Hepatocyte (in vitro differentiated cells): ENCODE measurements at places on chromosomes 12 and 14. TPM values are rescaled to one million over a fixed set of nuclear protein-coding genes. Genes with fewer than 3 reads are reported as not detected.

- H3K36me3 ChIP-seq = no peaks in the 10 kb centered on the region
- DNase-seq = peak; percentile 35
- peaks cover 17% of the 10 kb centered on the region for H3K4me1 ChIP-seq
- H3K27me3 ChIP-seq = no peaks in the 10 kb centered on the region
- no peak overlapping the region for H3K4me3 ChIP-seq
Observed at GRCh38 chr12:94795520-94795919, 145.2 kb upstream of the TMCC3 start.

GRCh38 chr12:104784592-104784991, 173.5 kb downstream of the SLC41A2 start:
- H3K27ac ChIP-seq = no peak overlapping the region
- H3K4me1 ChIP-seq = no peaks in the 10 kb centered on the region
- no peaks in the 10 kb centered on the region for H3K27me3 ChIP-seq

DNA sequence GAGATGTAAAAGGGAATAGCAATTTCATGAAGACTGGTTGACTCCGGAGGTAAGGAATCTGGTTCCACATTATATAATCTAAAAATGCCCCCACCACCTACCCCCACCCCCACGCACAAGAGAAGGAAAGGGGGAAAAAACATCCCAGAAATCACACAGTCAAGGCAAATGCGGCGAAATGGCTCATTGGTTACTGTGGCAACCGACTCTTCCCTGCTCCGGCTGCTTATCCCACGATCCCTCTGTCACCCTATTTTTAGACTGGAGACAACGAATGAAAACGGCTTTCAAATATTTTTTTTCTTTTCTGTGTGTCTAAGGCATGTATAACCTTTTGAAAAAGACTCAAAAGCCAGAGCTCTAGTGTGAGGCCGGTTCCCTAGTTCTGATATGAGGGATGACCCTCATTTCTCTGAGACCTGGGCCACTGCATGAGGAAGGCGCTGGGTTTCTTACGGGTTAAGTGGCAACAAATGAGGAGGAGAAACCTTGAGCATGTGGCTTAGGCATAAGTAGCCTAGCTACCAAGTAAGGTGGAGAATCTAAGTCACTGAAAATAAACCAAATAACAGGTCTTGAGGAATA, 148.3 kb upstream of the GRIN2B start:
- no peak overlapping the region for H3K4me3 ChIP-seq
- no peaks in the 10 kb centered on the region for H3K4me1 ChIP-seq
- H3K27ac ChIP-seq = no peak overlapping the region

DNA sequence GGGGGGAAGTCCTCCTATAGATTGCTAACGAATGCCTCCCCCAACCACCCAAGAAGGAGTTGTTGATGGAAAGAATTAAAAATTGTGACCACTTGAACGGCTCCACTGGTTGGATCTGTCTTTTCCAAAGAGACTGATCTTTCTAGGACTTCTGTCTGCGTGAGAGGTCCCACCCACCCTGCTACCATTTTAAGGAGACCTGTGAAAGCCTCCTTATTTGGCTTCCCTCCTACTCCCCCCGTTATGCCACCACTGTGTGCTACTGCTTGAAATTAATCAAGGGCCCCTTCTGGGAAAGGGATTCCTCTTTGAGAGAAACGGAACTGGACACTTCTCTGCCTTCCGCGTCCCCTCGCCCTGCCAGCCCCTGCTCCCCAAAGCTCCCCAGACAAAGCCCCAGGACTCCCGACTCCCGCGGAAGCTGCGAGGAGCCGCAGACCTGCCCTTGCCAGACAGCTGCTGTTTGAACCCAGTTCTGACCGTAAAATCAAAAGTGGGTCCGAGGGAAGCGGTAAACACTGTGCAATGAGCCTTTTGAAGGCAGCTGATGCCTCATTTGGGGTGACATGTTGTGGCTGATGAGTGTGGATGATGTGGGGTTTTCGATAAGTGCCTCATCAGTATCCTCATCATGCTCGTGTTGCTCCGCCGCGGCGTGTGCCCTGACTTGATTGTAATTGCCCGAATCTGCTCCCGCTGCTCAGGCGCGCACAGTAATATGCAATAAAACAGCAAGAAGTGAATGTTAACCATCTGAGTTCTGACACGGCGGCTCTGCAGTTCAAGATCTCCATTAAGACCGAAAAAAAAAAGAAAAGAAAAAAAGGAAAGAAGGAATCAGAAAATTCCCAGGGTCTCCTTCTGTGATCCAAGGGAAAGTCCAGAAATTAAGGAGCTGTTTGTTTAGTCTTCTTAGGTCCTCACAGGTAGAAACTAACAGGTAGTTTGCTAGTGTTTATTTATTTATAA, 48.2 kb downstream of the MBIP start:
- DNase-seq = no peak
- no peak overlapping the region for H3K4me3 ChIP-seq
- no peaks in the 10 kb centered on the region for H3K4me1 ChIP-seq
- peaks cover 3% of the 10 kb centered on the region for H3K27me3 ChIP-seq
- H3K36me3 ChIP-seq = no peaks in the 10 kb centered on the region

- no peak overlapping the region for H3K27ac ChIP-seq
- peaks cover 10% of the 10 kb centered on the region for H3K4me1 ChIP-seq
- no peaks in the 10 kb centered on the region for H3K27me3 ChIP-seq
- H3K4me3 ChIP-seq = no peak overlapping the region
- H3K36me3 ChIP-seq = no peaks in the 10 kb centered on the region
Observed at GRCh38 chr14:100302616-100303015, 3.6 kb downstream of the SLC25A29 start.

DNA sequence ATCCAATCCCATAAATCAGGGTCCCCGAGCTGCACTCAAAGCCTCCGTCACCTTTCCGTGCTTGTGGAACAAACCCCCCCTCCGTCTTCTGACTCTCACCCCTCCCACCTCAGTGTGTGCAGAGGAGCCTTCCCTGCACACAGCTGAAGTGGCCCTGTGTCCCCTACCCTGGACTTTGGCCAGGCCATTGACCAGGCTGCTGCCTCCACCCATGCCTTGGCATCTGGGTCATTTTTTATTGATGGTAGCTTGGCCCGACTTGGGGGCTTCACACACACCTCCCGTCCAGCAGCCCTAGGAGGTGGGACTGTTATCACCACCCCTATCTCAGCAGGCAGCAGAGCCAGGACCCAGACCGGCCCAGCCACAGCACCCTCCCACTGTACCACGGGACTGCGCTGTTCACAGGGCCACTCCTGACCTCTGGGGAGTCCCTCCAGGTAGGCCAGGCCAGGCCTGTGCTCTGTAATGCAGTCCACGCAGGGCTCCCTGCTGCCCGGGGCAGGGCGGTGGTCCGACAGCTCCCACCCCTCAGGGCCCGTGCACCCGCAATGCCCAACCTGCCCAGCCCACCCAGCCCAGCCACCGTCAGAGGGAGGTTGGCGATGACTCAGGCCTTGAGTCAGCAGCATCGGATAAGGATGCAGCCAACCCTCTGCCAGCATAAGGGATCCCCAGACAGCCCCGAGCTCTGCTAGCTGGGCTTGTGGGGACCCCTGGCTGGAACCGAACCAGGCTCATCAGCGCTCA, 9.2 kb upstream of the INF2 start:
- H3K27me3 ChIP-seq = no peaks in the 10 kb centered on the region
- peak; percentile 80 for DNase-seq
- H3K27ac ChIP-seq = peak overlapping the region; percentile 95
- no peak overlapping the region for H3K4me3 ChIP-seq

DNA sequence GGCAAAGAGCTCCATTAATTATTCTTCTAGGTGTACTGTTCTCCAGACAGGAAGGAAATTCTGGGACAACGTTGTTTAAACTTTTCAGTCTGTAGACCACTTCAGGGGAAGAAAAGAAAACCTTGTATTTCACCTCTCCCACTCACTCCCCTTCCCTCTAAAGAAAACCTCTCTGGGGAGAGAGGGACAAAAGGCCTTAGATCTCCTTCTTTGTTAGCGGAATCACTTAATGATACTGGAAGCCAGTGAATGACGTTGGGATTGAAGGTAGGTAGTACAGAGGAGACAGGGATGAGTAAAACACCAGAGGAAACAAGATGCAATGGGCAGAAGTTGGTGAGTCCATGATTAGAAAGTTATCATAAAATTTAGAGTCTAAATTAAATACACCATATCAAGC, 38.7 kb upstream of the SGPP1 start:
- no peaks in the 10 kb centered on the region for H3K27me3 ChIP-seq
- H3K4me1 ChIP-seq = no peaks in the 10 kb centered on the region
- no peaks in the 10 kb centered on the region for H3K36me3 ChIP-seq
- DNase-seq = no peak
- H3K4me3 ChIP-seq = no peak overlapping the region

GRCh38 chr14:75147423-75148071, 20.7 kb upstream of the NEK9 start:
- H3K27me3 ChIP-seq = no peaks in the 10 kb centered on the region
- H3K36me3 ChIP-seq = no peaks in the 10 kb centered on the region
- peak; percentile 83 for DNase-seq

- DNase-seq = no peak
- H3K4me3 ChIP-seq = no peak overlapping the region
- peak overlapping the region; percentile 2 for H3K27ac ChIP-seq
- H3K27me3 ChIP-seq = no peaks in the 10 kb centered on the region
- peaks cover under 1% of the 10 kb centered on the region for H3K4me1 ChIP-seq
Observed at GRCh38 chr14:73143003-73143402, 6.7 kb downstream of the PSEN1 start.

DNA sequence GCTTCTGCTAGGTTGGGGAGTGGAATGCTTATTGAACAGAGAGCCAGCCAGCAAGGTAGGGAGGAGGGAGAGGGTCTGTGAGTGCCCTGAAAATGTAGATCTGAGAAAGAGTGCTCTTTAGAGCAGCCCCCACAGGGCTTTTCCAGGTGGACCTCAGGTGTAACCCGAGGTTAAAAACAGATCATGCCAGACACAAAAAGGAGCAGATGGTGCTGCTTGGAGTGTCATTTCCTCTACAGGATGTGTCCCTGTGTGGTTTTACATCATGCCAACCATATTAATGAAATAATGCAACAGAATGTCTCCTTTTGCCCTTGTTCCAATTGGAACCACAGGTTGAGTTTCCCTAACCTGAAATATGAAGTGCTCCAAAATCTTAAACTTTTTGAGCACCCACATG, 6.4 kb downstream of the SUSD6 start:
- no peak overlapping the region for H3K4me3 ChIP-seq
- no peak for DNase-seq
- H3K36me3 ChIP-seq = no peaks in the 10 kb centered on the region
- H3K4me1 ChIP-seq = peaks cover 41% of the 10 kb centered on the region
- H3K27me3 ChIP-seq = no peaks in the 10 kb centered on the region
- no peak overlapping the region for H3K27ac ChIP-seq

- H3K4me3 ChIP-seq = no peak overlapping the region
- H3K27me3 ChIP-seq = no peaks in the 10 kb centered on the region
- no peaks in the 10 kb centered on the region for H3K36me3 ChIP-seq
- no peak overlapping the region for H3K27ac ChIP-seq
- H3K4me1 ChIP-seq = no peaks in the 10 kb centered on the region
Observed at GRCh38 chr12:15717940-15718567, 71.1 kb downstream of the EPS8 start.

Gene IL31
- polyA plus RNA-seq = not detected in 2 replicates

Gene HOXC5
- 0.18 and 1.1 TPM in 2 replicates for polyA plus RNA-seq

Gene SIX6
- polyA plus RNA-seq = not detected in 2 replicates

Gene SLC25A29
- polyA plus RNA-seq = 73.1 and 106 TPM in 2 replicates

Gene LPAR5
- polyA plus RNA-seq = 0.34 and 2.0 TPM in 2 replicates

Gene GPRC5A
- polyA plus RNA-seq = 80.4 and 97.0 TPM in 2 replicates

Gene ULK1
- polyA plus RNA-seq = 11.0 and 14.8 TPM in 2 replicates
